ENCODE measurements at places on chromosomes 2 and 18.

DNA sequence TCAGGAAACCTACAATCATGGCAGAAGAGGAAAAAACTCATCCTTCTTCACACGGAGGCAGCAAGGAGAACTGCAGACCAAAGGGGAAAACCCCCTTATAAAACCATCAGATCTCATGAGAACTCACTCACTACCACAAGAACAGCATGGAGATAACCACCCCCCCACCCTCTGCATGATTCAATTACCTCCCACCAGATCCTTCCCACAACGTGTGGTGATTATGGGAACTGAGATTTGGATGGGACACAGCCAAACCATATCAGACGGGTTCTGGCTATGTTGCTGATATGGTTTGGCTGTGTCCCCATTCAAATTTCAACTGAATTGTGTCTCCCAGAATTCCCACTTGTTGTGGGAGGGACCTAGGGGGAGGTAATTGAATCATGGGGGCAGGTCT lies 28.7 kb upstream of the CCDC150 start:
- DNase-seq: no peak

- no peak for DNase-seq
Observed at GRCh38 chr2:160427629-160428404, 65.8 kb downstream of the RBMS1 start.

DNA sequence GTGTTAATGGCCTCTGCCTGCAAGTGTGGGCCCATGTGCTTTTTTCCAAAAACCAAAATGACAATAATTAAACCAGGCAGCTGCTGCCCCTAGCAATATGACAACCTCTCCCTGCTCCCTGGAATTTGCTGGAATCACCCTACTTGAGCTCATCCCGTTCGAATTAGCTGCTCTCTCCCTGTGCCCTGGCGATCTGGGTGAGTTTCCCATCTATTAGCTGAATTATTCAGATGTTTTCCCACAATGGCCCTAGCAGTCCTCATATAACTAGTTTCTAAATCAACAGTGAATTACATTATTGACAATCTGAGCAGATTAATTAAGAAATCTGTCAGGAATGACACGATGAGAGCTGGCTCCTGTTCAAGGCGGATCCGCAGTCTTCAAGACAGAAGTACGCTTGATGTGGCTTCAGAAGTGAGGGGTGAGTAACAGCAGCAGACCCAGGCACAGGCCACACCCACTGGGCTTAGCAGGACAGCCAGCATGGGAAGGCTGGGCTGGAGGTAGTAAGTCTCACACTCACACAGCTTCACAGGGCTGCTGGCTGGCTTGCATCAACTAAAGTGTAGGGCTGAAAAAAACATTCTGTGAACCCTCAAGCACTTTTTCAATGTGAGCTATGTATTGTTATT lies 366.2 kb upstream of the ID2 start:
- DNase-seq: no peak

GRCh38 chr2:213251618-213252017 lies 32.6 kb upstream of the SPAG16 start:
- no peak for DNase-seq

- no peak for DNase-seq
Observed at GRCh38 chr2:96806468-96807126, 9.5 kb upstream of the CNNM3 start.

GRCh38 chr2:134189009-134189720 lies 64.7 kb upstream of the MGAT5 start:
- no peak for DNase-seq

DNA sequence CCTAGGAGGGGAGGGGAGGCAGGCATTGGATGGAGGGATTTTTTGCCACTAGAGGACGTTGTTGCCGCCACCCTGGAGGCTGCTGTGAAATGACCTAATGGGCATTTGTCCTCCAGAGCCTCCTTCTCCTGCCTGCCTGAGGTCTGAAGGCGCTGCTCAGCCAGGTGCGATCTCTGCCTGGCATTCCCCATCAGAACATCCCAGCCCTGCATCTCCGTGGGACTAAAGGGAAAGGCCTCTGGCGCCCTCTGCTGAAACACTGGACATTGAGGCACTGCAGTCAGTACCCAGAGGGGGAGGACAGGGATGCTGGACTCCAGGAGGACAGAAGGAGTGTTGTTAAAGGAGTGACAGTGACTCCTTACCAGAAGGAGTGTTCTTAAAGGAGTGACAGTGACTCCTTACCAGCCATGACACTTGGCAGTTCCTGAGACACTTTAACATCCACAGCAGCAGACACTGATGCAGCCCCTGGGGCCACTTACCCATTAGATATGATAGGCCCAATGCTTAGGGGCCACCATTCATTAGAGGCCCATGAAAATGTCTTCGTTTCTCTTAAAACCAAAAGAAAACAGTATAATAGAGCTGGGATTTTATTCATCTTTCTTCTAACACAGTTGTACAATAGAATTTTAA lies 17.0 kb downstream of the THNSL2 start:
- DNase-seq: peak; percentile 73

GRCh38 chr18:31498574-31499524 lies 872 bp downstream of the DSG2 start:
- no peak for DNase-seq

DNA sequence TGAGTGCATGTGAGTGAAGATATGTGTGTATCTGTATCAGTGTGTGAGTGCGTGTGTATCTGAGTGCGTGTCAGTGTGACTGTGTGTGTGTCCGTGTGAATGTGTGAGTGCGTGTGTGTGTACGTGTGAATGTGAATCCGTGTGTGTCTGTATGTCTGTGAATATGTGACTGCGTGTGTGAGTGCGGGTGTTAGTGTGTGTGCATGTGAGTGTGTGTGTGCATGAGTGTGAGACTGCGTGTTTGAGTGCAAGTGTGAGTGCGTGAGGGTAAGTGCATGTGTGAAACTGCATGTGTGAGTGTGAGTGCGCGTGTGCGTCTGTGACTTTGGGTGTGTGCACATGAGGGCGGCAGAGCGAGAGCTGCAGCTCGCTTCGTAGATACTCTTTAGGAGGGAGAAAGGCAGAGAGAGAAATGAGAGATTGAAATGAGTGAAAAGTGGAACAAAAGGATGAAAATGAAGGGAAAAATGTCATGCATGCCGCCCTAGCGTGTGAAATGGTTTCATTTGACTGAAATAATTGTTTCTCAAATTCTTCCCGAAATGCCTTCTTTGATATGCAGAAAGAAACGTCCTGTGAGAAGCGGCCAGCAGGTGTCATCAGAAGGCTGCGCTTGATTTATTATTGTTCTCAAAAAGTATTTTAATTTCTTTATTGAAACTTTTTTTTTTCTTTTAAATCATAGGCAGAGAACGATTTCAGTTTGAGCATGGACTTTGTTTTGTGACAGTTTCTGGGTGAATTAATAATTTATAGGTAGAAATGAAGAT lies 25.6 kb downstream of the ZNF407 start:
- no peak for DNase-seq

DNA sequence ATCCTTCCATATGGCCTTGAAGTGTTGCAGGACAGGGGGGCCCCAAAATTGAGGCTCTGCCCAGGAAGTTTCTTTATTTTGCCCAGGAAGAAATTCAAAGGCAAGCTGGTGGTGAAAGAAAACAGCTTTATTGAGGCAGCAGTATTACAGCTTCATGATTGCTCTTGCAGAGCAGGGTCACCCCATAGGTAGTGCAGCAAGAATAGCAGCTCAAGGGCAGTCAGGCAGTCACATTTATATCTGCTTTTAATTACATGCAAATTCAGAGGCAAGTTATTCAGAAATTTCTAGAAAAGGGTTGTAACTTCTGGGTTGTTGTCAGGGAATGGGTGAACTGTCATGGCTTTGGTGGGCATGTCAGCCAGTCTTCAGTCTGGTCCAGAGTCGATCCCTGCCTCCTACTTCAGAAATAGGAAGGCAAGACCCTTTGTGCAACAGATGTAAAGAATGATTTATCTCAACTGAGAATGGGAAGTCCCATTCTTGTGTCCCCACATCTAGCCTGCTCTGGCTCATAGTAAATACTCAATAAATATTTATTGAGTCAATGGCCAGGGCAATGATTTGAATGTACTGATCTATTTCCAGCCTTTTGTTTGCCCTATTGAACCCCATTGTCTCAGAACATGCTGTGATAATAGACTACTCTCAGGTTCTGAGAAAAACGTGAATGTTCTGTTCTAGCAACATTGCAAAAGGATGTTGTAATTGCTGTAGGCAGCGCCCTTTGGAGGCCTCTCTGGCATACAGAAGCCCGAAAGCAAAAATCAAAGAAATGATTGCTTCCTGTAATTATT lies 129.8 kb downstream of the MYO3B start:
- no peak for DNase-seq

- no peak for DNase-seq
Observed at GRCh38 chr2:235381261-235381912, 112.5 kb upstream of the AGAP1 start.

GRCh38 chr2:109137616-109138015 lies 8.6 kb downstream of the SH3RF3 start:
- DNase-seq: peak; percentile 25

DNA sequence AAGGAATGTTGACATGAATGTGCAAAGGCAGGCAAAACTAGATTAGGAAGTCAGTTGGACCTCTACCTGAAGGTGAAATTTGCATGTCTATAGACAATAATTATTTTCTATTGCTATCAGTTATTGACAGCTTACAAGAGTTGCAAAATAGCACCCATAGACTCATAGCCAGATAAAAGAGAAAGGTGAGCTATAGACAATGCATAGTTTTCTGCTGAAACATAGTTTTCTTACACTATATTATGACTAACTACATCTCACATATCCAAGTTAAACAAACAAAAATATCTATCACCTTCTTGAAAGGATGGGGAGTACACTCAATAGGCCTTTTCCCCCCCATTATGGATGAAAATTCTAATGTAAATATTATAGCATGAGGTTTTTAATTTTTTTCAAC lies 305.0 kb downstream of the PTH2R start:
- DNase-seq: no peak

DNA sequence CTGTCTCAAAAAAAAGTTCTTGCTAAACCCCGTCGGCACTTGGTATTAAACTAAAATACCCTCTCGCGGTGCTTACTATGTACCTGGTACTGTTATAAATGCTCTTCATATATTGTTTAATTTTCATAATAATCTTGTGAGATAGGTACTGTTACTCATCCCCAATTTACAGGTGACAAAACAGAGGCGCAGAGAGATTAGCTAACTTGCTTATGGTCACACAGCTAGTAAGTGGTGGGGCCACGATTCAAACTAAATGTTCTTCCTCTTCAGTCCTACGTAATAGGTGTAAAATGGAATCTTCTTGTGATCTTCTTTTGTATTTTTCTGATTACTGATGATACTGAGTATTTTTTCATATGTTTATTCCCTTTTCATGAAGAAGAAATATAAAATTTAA lies 51.3 kb downstream of the TET3 start:
- no peak for DNase-seq

DNA sequence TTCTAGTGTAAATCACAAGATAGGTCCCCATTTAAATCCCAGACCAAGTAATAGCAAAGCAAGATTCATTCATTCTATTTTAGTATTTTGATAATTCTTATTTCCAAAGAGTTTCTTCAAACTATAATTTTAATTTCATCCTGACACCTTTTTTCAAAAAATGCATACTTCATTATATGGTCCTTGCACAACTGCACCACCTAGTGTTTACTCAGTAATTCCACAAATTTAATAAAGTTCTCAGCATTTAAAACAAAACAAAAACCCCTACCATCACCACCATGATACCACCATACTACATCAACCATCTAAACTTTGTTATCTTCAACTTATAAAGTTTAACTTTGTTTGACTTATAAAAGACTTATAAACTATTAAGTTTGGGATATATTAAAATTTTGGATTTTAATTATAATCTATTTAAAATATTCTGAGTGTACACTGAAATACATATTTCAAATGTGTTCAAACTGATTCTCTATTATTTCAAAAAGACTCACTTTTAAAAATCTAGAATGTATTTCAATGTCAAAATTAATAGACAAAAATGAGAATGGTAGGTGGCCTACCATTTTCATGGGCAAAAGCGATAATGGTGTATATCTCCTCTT lies 44.2 kb downstream of the WDPCP start:
- DNase-seq: no peak

DNA sequence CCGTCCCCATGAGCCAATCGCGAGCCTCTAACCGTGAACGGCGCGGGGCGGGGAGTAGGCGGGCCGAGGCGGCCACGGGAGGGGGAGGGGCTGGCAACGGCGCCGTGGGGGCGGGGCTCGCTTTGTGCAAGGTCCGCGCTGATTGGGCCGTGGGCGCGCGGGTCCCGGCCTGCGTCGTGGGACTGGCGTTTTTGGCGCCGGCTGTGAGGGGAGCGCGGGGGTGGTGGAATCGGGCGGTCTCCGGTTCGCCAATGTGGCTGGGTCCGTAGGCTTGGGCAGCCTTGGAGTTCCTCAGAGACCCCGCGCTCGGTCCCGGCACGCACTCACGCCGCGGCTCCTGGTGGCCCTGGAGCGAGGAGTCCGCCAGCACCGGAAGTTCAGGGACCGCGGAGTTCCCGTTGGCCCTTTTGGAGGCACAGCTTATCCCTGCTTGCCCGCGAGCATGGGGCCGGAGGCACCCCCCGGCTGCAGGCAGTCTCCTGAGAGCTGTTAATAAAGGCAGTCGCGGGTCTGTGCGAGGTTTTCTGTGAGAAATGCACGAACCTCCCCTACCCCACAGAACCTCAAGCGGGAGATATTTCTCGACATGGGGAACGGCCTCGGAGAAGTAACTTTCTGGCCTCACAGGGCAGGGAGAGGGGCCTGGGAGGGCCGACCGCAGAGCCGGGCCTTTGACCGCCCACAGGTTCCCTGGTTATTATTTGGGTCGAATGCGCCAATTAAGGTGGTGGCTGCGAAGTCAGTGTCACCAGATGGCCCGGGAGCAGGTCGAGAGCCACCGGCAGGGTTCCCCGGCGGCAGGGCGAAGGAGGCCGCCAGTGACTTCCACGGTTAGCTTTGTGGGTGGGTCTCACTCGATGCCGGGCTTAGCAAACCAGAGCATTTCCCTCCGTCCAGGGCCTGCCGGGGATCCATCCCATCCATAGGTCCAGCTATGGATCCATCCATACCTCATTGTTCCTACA lies 574 bp upstream of the NCL start:
- peak; percentile 96 for DNase-seq

- no peak for DNase-seq
Observed at GRCh38 chr2:46275995-46276394, 21.2 kb upstream of the EPAS1 start.

DNA sequence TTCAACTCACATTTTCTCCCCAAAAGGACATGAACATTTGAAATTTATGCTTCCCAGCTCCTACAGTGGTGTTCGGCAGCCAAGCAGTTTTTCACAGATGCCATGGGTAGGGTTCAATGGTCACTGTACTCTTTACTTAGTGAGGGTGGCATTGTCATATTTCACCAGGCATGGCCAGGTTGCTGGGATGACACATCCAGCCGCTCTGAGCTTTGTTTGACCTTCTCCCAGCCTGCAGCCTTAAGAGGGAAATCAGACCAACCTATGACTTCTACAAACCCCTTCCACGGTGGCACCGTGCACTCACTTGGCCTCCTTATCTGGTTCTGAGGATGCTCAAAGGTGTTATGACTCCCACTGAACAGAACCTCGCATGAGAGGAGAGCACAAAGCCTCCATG lies 108.4 kb upstream of the SH3BP4 start:
- no peak for DNase-seq

DNA sequence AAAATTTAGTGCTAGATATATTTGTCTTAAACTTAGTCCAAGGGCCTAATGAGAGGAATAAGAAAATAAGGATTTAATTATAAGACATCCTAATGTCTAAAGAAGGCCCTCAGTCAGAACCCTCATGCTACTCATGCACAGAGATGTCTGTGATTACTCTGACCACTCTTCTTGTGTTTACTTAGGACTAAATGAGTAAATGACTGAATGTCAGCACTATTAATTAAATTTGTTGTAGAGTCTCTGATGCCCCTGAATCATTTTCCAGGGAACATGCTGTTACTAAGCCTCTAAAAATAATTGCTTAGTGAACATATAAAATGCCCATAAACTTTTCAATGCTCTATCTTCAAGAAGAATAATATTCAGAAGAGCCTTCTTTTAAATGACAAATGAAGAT lies 32.4 kb downstream of the GULP1 start:
- DNase-seq: no peak

Data from mesothelial cell of epicardium (in vitro differentiated cells).